ENCODE measurements at places on chromosomes 12 and 14. TPM values are rescaled to one million over a fixed set of nuclear protein-coding genes. Genes with fewer than 3 reads are reported as not detected.

Gene COL2A1
- 2.3 TPM for total RNA-seq

Gene SRSF5
- 180 TPM for total RNA-seq

Gene CCDC60
- 5.6 TPM for total RNA-seq

Gene TMPRSS12
- not detected for total RNA-seq

Gene CAMKK2
- 18.5 TPM for total RNA-seq

Gene CLEC1A
- 3.2 TPM for total RNA-seq

Gene PPM1H
- 6.5 TPM for total RNA-seq

Gene KRT6A
- total RNA-seq, result not detected

Gene RNASE1
- 139 TPM for total RNA-seq

Gene BTG1
- 32.8 TPM for total RNA-seq

Gene RPGRIP1
- 0.48 TPM for total RNA-seq

Gene GLS2
- 0.79 TPM for total RNA-seq

All from urinary bladder (tissue), 4 donors.